ENCODE measurements at places on chromosomes 4 and X.

DNA sequence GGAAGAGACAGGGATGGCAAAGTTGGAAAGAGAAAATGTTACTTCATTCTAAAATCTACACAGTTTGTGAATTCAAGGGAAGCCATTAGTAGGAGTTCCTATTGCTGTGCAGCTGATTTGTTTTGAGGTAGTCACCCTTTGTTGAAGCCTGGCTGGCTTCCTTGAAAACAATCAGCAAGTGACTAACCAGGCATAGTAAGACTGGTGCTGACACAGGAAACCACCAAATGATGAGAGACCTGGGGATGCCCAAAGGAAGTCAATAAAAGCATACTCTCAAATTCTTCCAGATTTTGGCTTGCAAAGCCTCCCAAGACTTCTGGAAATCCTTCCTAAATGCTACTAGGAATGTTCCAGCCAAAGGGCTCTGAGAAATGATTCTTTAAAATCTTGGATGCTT lies 23.9 kb upstream of the PRDM8 start:
- DNase-seq = peak; percentile 65

GRCh38 chrX:96703816-96704215 lies 19.2 kb downstream of the DIAPH2 start:
- no peak for DNase-seq

DNA sequence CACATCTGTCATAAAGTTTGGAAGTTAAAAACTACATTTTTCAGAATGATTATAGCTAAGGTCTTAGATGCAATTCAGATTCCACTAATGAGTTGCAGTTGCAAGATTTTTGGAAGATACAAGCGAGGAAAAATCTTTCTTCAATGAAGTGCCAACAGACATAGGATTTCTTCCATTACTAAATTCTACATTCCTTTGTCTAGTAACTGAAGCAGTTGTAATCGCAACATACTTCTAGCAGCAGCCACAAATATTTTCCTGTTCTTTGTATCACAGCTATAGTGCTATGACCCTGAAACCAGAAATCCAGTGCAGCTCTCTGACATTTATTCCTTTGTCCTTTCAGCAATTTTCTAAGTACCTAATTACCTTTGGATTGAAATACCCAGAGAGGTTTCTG lies 225.2 kb upstream of the SLIT2 start:
- no peak for DNase-seq

GRCh38 chrX:68690936-68691501 lies 43.6 kb downstream of the STARD8 start:
- no peak for DNase-seq

DNA sequence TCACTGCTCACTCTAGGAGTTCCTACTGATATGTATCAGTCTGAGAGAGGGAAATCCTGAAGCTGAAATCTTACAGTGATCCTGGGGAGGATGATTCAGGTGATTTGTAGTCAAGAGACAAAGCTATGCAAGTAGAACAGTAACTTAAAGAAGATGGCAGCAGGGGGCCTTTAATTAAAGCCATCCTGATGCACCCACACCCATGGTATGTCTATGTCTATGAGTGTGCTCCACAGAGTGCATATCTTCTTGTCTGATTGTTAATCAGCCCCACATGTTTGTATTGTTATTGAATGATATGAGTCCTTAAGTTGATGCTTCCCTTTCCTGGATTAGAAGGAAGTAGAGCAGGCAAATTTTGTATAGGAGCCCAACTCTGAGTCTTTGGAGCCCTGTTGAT lies 78.8 kb downstream of the NHS start:
- DNase-seq = no peak

DNA sequence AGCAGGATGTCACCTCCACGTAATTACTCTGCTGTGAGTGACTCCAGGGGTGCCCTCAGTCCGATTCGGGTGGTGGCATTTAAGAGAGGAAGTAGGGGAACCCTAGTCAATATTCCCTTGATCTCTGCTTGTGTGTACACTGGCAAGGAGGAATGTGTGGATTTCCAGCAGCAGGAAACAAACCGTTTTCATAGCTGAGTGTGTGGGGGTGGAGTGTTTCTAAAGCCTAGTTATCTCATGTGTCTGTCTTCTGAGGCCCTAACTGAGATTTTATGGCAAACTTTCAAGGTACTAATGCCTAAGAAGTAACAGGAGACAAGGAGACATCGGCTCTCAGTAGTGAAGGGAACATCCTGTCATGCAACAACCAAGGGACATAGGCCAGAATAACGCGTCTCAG lies 6.6 kb upstream of the CLDN24 start:
- DNase-seq = no peak

- DNase-seq = no peak
Observed at GRCh38 chrX:1427756-1428155, 25.0 kb downstream of the ASMTL start.

- DNase-seq = no peak
Observed at GRCh38 chr4:13190093-13190721, 293.9 kb downstream of the RAB28 start.

GRCh38 chrX:149527705-149528104 lies 13.1 kb upstream of the EOLA1 start:
- DNase-seq = peak; percentile 43

- DNase-seq = no peak
Observed at GRCh38 chr4:24287096-24287495, 297.3 kb downstream of the DHX15 start.

DNA sequence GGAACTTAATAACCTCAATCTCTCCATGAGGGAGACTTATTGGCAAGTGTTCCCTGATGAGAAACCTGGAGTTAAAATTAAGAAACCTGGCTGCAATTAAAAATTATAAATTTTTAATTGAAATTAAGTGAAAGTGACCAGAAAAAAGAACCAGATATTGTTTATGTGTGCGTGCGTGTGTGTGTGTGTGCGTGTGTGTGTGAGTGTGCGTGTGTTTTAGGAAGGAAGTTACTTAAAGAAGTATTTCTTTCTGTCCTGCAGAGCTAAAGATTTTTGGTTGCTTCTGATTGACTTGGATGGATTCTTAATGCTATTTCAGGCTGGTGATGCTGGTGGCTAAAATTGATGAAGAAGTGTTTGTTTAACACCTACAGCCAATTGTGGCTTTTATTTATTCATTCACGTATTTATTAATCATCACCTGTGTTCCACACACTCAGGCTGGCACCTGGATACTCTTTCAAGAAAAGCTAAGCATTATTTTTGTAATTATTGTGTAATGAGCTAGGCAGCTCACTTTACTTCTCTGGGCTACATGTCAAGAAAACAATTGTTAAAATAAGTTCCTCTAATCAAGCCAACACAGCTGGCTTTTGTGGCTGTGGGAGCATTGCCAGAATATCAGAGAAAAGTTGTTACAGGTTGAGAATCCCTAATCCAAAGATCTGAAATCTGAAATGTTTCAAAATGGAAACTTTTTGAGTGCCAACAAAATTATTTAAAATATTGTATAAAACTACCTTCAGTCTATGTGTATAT lies 68.5 kb downstream of the CEP44 start:
- DNase-seq = no peak

DNA sequence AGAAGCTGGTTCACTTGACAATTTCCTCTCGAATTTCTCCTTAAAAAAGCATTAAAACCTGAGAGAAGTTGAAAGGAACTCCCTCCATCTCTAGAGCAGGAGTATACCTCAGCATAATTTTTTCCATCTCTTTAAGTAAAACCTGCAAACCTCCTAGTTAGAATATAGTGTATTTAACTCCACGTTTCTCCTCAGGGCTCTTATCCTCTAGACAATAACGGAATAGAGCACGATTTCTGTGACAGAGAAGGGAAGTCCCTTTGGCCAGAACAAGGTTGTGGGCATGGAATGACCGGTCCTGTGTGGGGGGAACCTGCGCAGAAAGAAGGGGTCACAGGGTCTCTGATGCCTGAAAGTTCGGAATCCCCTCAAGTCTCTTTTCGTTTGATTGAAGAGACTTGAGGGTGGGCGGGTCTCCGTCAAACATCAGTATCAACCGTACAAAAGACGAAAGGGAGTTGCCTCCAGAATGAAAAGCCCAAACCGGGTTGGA lies 697 bp downstream of the ZNF280C start:
- DNase-seq = no peak

GRCh38 chr4:36081185-36081584 lies 163.1 kb downstream of the ARAP2 start:
- DNase-seq = no peak

- DNase-seq = no peak
Observed at GRCh38 chr4:47720787-47721186, 117.1 kb downstream of the CORIN start.

DNA sequence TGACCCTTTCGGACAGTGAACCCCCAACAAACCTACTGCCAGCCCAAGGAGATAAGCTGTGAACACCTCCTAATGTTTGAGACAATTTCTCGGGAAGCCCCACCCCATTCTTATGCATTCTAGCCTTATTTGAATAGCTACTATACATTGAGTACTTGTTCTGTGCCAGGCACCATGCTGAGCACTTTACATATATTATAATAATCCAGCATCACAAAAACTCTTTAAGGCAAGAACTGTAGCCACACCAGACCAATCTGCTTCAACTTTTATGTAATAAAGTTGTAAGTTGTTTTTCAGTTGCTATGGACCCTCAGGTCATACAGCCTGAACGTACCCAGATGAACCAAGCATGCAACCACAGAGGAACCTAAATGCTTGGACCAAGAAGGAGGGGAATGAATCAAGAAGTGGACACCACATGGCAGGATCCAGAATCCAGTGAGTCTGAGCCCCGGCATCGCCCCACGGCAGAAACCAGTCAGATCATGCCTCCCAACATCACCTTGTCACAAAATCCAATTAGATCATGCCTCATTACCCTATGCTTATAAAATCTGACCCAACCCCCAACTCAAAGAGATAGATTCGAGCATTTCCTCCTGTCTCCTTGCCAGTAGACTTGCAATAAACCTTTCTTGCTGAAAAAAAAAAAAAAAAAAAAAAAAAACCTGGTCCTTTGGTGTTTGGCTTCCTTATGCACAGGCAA lies 225.0 kb downstream of the QDPR start:
- DNase-seq = no peak

DNA sequence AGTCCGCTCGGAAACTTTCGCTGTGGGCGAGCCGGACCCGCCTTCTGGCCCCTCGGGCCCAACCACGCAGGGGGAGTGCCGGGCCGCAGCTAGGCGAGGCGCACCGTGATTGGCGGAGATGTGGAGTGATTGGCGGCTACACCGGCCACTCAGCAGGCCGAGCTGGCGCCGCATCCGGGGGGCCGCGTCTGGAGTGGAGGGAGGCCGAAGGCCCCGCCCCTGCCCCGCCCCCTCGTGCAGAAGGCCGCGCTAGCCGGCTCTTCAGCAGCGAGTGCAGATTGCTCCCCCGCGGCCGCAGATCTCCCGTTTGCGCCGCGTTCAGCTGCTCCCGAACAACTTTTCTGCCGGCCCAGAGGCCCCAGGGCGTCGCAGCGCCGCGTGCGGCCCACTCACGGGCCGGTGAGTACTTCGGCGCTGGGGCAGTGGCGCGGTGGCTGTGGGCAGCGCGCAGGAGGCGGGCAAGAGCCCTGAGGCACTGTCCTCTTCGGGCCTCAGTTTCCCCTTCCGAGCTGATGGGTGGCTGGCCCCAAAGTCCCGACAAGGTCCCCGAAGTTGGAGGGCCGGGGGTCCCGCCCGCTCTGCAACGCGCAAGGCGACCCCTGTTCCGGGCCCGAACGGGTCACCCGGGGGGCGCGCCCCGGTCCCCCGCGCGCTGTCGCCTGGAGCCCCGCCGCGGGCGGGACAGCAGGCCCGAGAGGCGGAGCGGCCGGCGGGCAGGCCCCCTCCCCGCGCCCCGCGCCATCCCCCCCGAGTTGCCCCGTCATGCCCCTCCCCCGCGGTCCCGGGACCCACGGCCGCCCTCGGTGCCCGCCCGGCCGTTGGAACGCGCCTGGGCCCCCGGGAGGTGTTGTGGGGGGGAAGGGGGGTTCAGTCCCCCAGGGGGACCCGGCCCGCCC lies at the start of gene WFS1:
WFS1 (plus strand) TSS at position 235 of the 896 bp plus-strand sequence. CDS start 7,606 bp downstream, outside the sequence.
- DNase-seq = peak; percentile 97

DNA sequence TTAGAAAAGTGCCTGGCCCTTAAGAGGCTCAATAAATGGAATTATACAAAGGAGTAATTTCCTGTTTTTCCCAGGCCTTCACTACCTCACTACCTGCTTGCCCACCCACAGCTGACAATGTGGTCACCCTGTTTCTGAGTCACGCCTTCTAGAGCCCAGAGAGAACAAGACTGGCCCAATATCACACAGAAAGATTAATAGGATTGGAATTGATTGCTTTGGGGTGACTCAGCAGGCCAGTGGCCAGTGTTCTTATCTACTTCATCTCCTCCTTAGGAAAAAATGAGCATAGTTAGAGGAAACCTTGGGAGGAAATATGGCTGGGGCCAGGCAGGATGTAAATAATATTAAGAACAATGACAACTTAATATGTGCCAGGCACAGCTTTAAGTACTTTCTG lies 4.5 kb upstream of the FGF16 start:
- peak; percentile 90 for DNase-seq

DNA sequence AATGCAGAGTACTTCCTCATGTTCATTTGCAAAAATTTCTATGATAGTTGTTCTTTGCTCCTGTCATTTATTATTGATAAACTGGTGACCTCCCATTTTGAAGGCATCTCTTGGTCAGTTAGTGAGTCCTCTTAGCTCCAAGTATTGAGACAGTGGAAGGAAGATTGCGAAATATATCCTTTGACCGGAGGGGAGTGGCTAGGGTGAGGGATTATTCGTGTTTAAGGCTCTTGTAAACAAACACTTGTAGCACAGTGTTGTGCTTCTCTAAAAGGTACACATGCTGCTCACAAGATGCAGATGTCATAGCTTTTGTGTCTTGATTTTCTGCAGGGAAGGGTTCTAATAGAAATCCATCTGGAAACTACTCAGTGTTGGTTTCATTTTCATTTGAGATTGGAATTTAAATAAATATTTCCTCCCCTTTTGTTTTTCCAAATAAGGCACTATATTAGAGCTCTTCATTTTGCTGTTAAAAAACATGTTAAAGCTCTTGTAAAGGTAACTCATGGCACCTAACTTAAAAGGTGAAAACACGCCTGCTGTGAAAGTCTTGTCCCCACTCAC lies 21.8 kb downstream of the TXLNG start:
- no peak for DNase-seq

GRCh38 chrX:17511556-17511955 lies 136.6 kb downstream of the NHS start:
- DNase-seq = peak; percentile 8

GRCh38 chr4:133812236-133812635 lies 389.4 kb downstream of the PABPC4L start:
- DNase-seq = no peak

DNA sequence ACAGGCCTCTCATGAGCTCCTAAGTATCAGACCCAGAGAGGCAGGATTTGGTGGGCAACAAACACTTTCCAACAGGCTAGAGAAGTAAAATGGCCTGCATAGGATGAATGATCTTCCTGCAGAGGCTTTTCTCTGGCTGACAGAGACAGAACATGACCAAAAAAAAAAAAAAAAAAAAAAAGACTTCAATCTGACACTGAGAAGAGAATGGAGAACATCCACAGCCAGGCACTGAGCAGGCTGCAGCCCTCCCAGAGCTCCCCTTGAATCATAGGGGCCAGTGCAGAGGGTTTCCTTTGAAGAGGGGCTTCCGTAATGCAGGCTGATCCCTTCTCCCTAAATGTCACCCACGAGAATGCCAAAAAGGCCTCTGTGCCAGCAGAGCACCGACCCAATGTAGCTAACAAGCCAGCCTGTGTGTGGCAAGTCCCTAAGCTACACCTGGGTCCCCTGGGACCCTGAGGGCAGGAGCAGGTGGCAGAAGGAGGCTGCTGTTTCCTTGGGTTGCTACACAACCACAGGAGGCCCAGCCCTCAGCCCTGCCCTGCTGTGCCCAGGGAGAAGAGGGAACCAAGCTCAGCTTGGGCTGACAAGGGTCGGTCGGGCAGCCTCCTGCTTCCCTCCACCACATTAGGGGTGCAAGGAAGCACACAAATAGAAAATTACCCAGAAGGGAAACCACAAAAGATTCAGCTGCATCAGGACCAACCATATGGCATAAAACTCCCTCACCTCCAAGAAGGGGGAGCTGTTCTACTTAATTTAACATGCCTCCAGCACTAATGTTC lies 55.6 kb downstream of the MAP7D2 start:
- DNase-seq = no peak
